ENCODE measurements at places on chromosomes 6 and 20.

DNA sequence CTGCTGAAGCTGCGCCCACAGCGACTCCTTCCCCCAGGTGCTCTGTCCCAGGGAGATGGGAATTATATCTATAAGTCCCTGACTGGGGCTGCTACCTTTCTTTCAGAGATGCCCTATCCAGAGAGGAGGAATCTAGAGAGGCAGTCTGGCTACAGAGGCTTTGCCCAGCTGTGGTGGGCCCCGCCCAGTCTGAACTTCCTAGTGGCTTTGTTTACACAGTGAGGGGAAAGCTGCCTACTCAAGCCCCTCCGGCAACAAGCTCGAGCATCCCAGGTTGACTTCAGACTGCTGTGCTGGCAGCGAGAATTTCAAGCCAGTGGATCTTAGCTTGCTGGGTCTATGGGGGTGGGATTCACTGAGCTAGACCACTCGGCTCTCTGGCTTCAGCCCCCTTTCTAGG is 152.5 kb upstream of the MAP3K7 start:
- no peak for DNase-seq

- DNase-seq, result no peak
Observed at GRCh38 chr6:30670760-30671527, 1.9 kb downstream of the DHX16 start.

DNA sequence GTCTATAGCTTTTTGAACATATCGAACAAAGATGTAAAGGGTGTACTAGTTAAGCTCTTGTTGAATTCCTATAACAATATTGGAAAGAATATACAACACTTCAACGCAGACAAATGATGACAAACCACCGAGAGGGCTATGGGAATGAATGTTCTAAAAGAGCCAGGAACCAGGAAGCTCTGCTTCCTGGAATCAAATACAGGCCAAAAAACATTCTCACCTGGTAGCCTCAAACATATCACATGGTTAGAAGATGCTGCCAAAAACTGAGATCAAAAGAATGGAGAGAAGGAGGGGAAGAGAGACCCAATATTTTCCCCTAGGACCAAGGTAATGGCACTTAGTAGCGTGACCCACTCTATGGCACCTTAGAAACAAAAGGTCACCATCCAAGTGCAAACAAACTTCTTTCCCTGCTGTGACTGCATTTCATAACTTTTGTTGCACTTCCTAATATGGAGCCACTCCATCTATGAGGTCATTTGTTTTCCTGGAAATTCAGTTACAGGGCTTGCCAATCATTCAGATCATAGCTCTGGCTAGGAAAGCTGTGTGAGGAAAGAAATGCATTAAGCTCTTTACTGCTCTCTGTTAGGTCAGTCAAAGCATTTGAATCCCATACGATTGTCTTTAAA is 199.2 kb upstream of the NT5E start:
- no peak for DNase-seq

GRCh38 chr20:55057779-55058415 is 582.5 kb downstream of the DOK5 start:
- no peak for DNase-seq

DNA sequence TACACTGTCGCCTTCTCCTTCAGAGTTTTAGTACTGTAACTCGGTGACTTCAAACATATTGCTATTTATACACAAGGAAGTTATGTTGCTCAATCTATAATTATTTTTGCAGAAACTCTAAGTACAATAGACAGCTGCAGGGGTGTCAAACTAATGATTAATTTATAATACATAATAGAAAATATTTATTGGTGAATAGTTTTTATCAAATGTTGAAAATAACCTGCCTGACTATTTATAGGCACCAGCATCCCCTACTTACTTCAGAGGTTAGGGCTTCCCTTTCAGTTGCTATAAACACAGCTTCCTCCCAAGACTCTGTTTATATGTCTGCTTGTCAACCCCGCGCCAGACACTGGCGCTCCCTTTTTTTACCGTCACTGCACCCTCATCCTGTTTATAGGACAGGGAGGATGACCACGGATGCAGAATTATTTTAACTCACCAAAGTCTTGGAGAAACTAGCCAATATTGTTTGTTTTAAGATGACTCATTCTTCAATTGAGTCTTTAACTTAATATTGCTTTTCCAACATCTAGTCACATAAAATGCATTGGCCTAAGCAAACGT is 225.0 kb downstream of the ALDH8A1 start:
- no peak for DNase-seq

- no peak for DNase-seq
Observed at GRCh38 chr6:20998748-20999448, 464.6 kb downstream of the CDKAL1 start.

Measured in stimulated activated CD4-positive, alpha-beta T cell treated with anti-CD3 and anti-CD28 coated beads, Interleukin-15, amount 100 ng/mL, for 1 hour (primary cell).